Left lung (tissue), 14 donors: ENCODE measurements at places on chromosomes 6 and 20.

- no peaks in the 10 kb centered on the region for H3K27me3 ChIP-seq
- H3K4me3 ChIP-seq, result no peak overlapping the region
- DNase-seq, result no peak
- no peaks in the 10 kb centered on the region for H3K4me1 ChIP-seq
- H3K36me3 ChIP-seq, result no peaks in the 10 kb centered on the region
- no peak overlapping the region for H3K27ac ChIP-seq
Measured at GRCh38 chr6:124200661-124201060, 397.0 kb downstream of the NKAIN2 start.

GRCh38 chr6:7916959-7917358, 6.4 kb upstream of the TXNDC5 start:
- no peak overlapping the region for H3K4me3 ChIP-seq
- H3K27ac ChIP-seq, result no peak overlapping the region
- H3K27me3 ChIP-seq, result no peaks in the 10 kb centered on the region
- DNase-seq, result no peak

DNA sequence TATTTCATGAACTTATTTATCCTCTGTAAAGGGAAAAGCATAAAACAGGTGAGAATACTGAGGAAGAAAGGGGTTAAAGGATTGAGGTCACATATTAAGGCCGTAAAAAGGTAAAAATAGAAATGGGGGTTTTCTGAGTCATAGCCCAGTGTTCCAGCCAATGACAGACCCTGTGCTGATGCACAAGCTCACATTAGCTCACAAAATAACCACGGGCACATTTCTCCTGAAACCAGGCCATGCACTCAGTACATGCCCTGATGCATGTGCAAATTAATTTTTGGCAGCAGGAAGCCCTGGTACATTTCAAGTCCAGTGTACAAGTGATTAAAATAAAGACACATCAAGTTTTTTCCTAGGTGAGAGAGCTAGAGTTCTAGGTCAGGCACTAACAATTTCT, 194.4 kb downstream of the TMEM200A start:
- DNase-seq, result no peak
- no peaks in the 10 kb centered on the region for H3K36me3 ChIP-seq
- no peak overlapping the region for H3K4me3 ChIP-seq
- H3K27ac ChIP-seq, result no peak overlapping the region

DNA sequence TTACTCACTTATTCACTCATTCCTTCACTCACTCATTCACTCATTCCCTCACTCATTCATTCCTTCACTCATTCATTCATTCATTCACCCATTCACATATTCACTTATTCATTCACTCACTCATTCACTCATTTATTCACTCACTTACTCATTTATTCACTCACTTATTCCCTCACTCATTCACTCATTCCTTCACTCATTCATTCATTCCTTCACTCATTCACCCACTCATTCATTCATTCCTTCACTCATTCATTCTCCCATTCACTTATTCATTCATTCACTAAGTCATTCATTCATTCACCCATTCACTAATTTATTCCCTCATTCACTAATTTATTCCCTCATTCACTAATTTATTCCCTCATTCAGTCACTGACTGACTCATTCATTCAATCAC, 127.6 kb downstream of the EDN3 start:
- no peak overlapping the region for H3K27ac ChIP-seq
- no peaks in the 10 kb centered on the region for H3K27me3 ChIP-seq
- no peaks in the 10 kb centered on the region for H3K4me1 ChIP-seq
- DNase-seq, result no peak

DNA sequence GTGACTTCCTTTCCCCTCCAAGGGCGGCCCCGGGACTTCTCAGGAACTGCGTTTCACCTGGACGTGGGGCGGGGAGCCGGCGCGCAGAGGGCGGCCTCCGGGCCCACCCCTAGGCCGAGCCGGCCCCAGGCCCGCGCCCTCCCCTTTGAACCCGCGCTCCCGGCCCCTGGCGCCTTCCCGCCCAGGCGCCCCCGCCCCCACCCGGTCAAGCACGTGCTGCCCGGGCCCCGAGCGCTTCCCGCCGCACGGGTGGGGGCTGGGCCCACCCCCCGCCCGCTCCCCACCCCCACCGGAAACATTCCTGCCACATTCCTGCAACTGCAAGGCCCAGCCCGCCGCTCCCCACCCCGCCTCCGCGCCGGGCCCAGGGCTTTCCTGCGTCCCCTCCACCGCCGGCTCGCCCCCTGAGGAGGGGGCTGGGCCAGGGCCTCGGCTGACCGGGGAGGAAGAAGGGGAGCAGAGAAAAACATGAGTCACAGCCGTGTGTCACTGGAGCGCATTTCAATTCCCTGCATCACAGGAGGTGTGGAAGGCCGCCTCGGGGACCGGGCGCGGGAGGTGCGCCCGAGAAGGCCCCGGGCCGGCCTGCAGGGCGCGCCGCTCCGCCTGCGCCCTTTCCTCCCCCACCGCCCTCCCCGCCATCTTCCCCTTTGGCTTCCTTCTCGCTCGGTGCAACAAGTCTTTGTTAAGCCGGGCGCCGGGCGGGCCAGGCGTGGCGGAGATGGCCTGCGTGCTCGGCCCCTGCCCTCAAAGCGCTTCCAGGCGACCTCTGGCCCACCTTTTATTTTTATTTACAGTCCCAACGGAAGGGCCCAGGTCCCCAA, 1.2 kb upstream of the HMGA1 start:
- DNase-seq, result peak; percentile 74
- H3K4me1 ChIP-seq, result peaks cover 28% of the 10 kb centered on the region
- no peaks in the 10 kb centered on the region for H3K27me3 ChIP-seq
- peak overlapping the region; percentile 95 for H3K27ac ChIP-seq
- H3K4me3 ChIP-seq, result peak overlapping the region; percentile 72
- peaks cover 6% of the 10 kb centered on the region for H3K36me3 ChIP-seq

GRCh38 chr6:1162367-1163275, 149.3 kb upstream of the FOXQ1 start:
- H3K36me3 ChIP-seq, result no peaks in the 10 kb centered on the region
- no peaks in the 10 kb centered on the region for H3K27me3 ChIP-seq
- H3K4me3 ChIP-seq, result no peak overlapping the region

DNA sequence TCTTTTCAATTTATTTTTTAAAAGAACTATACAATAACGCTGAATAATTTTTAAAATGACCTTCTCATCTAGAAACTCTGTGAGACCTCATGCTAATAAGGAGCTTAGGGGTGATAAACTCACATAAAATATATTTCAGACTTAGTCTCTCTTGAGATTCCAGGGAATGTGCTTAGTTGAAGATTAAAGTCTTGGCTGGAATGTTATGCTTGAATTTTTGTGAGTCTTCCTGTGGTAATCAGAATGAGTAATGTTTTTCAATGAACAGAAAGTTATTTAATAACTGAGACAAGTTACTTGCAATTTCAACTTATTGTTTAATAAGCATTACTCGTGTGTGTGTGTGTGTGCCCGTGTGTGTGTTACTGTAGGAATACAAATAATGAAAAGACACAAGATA, 379.9 kb upstream of the EPHA7 start:
- no peaks in the 10 kb centered on the region for H3K27me3 ChIP-seq
- no peak overlapping the region for H3K4me3 ChIP-seq
- H3K4me1 ChIP-seq, result no peaks in the 10 kb centered on the region

GRCh38 chr20:9052136-9052535, 16.8 kb upstream of the PLCB4 start:
- DNase-seq, result no peak
- no peak overlapping the region for H3K4me3 ChIP-seq
- H3K27me3 ChIP-seq, result no peaks in the 10 kb centered on the region
- H3K36me3 ChIP-seq, result no peaks in the 10 kb centered on the region
- no peaks in the 10 kb centered on the region for H3K4me1 ChIP-seq
- H3K27ac ChIP-seq, result no peak overlapping the region

GRCh38 chr6:66962082-66962481, 1255.1 kb upstream of the EYS start:
- H3K27ac ChIP-seq, result no peak overlapping the region
- H3K36me3 ChIP-seq, result no peaks in the 10 kb centered on the region
- H3K4me3 ChIP-seq, result no peak overlapping the region
- no peaks in the 10 kb centered on the region for H3K27me3 ChIP-seq
- H3K4me1 ChIP-seq, result no peaks in the 10 kb centered on the region
- no peak for DNase-seq

- no peaks in the 10 kb centered on the region for H3K36me3 ChIP-seq
- H3K27ac ChIP-seq, result no peak overlapping the region
- no peak for DNase-seq
- no peaks in the 10 kb centered on the region for H3K27me3 ChIP-seq
- H3K4me3 ChIP-seq, result no peak overlapping the region
- H3K4me1 ChIP-seq, result no peaks in the 10 kb centered on the region
Measured at GRCh38 chr20:20150241-20150640, 97.9 kb downstream of the CFAP61 start.

DNA sequence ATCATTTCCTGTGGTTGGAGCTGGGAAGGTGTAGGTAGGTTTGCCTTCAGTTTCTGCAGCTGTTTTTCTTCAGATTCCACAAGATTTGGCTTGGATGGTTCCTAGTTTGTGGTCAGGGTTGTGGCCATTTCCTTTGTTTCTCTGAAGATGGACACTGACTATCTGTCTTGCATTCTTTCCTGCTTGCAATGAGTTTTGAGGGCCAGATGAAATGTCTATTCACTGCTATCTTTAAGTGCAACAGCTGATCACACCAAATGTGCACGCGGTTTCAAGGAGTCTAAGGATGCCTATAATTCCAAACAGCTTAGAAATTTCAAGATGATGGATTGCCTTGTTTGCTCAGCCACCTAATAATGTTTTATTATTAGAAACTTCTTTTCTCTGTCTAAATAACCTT, 28.4 kb downstream of the IL20RA start:
- H3K36me3 ChIP-seq, result no peaks in the 10 kb centered on the region
- H3K27ac ChIP-seq, result no peak overlapping the region
- no peak for DNase-seq
- H3K4me1 ChIP-seq, result no peaks in the 10 kb centered on the region
